ENCODE measurements at places on chromosomes 5 and 9.

DNA sequence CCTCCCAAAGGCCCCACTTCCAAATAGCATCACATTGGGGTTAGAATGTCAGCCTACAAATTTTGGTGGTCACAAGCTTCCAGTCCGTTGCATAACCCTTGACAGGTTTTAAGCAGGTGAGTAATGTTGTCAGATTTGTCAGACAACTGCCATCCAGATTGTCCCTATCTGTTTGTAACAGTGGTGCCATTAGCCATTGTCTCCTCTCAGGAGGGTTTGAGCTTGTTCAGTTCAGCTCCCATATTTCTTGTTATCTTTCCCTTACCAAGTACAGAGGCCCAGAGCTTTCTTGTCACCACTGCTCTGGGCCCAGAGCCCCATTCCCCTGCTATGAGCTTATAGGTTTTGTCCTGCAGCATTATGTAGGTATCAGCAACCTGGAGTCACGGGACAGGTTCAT is 14.8 kb upstream of the GSN start:
- no peak for DNase-seq

DNA sequence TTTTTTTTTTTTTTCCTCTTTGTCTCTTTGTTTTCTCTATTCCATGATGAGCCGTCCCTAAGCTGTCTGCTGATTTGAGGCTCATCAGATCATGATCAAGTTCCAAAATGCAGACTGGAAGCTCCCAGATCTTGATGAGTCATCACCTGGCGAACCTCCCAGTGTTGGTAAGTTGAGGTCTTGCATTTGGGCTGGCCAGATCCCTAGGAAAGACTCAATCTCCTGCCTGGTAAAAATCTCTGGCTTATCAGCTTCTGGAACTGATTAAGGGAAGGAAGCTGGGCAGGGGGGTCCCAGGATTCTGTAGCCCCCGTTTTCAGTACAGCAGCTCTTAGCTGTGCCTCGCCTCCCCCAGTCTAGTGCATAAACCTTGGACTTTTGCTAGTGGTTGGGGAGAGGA is 69.0 kb downstream of the TSPAN17 start:
- DNase-seq: no peak

DNA sequence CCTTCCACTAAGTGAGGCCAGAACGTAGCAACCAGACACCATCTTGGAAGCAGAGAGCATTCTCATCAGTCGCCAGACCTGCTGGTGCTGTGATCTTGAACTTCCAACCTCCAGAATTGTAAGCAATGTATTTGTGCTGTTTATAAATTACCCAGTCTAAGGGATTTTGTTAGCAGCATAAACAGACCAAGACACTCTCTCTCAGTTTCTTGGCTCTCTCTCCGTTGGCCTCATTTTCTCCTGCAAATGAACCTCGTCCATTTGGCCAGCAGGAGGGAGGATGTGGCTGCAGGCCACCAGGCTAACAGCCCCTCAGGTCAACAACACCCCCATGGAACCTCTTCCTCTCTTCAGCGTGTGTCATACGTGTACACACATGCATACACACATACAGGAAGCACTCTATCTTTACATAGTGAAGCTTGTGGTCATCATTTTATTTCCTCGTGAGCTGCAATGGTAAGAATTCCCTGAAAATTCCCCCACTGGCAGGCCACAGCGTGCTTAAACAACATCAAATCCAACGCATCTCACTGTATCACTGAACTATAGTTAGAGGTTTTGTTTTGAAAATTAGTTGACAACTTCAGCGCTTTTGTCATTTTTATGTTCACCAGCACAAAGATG is 62.8 kb upstream of the PPP1R26 start:
- DNase-seq: no peak

- DNase-seq: no peak
Measured at GRCh38 chr9:97840521-97840920, 12.5 kb upstream of the FOXE1 start.

DNA sequence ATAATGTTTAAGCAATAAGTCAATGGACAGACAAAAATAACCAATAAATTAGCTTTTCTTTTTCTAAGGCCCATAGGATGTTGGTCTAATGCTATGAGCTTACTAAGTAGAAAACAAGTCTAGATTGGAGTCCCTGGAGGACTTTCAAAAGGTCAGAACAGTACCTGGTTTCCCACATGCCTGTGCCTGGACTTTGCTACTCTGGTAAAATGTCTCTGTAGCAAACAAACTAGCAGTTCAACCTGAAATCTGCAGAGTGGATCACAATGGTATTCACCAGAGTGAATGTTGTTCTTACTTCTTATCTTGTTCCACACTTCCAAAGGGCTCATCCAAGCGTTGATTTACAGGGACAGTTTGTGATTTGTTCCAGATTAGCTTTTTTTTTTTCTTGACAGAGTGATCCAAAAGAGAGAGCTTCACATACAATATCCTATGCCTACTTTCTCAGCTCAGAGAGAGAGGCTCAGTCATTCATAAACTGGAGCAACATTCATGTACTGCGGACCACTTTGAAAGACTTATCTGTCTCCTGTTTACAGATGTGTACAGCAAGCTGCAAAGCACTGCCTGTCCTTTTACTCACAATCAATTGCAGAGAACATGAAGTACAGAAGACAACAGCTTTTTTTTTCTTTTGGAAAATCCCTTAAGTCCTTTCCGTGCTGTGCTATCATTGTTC is 466.1 kb downstream of the SPATA31D1 start:
- no peak for DNase-seq

DNA sequence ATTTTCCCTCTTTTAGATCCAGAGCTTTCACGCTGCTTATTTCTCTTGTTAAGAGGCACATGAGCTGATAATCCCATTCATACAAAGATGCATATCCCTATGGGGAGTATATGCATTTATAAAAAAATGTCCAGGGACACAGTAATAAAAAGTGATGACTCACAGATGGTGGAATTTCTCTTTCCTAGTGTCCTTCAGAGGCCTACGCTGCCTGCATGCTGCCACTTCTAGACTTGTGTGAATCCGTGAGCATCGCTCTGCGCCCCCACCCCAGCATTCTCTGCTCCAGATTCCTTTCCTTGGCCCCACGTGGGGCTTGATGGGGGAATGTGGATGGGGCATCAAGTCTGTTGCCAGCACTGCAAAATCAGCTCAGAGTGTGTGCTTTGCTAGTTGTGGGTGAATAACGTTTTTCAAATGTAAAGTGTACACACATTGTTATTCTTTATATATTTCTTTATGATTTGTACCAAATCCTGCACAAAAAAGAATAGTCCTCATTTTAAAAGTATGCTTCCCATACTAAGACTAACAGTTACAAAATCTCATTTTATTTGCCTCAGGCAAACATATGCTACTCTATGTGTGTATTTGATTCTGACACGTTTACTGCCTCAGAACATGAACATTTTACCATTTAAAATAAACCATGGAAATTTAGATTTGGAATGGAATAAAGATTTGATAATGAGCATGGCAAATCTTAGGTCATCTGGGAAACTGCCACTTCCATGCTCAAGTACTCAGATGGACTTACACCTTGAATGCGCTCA is 22.4 kb upstream of the RASGRF2 start:
- no peak for DNase-seq

DNA sequence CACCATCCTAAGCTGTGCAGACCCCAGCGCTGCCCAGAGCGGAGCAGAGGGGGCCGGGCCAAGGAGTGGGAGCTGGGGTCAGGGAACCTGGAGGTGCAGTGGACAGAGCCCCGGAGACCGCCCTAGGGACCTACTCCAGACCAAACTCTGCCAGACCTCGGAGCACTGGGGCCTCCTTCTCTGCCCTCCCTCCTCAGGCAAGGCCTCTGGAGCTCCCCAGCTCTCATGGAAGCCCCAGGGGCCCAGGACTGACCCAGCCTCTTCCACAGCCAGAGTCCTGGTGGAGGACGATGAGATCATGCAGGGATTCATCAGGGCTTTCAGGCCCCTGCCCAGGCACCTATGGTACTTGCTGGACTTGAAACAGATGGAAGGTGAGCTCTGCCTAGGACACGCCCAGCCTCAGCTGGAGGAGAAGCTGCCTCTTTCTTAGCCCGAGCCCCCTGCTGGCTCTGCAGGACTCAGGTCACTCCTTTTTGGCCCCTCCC is 3.6 kb downstream of the PAEP start:
- DNase-seq: no peak

DNA sequence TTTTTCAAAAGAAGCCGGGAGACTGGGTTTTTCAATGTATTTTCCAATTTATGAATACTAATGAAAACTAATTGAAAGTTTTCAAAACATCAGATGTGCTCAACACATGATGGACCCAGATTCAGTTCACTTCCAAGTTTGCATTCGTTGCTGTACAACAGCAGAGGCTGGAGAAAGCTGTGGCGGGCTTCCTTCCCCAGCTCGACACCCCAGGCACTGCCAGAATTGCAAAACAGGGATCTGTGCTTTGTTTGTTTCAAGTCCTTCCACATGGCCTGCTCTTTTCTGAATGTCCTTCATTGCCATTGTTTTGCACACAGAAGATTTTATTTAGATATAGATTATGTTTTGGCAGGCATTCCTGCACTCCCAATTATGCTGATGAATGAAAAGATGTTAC is 30.3 kb upstream of the INSYN2B start:
- no peak for DNase-seq

GRCh38 chr5:40688127-40688761 is 8.5 kb downstream of the PTGER4 start:
- DNase-seq: peak; percentile 72

DNA sequence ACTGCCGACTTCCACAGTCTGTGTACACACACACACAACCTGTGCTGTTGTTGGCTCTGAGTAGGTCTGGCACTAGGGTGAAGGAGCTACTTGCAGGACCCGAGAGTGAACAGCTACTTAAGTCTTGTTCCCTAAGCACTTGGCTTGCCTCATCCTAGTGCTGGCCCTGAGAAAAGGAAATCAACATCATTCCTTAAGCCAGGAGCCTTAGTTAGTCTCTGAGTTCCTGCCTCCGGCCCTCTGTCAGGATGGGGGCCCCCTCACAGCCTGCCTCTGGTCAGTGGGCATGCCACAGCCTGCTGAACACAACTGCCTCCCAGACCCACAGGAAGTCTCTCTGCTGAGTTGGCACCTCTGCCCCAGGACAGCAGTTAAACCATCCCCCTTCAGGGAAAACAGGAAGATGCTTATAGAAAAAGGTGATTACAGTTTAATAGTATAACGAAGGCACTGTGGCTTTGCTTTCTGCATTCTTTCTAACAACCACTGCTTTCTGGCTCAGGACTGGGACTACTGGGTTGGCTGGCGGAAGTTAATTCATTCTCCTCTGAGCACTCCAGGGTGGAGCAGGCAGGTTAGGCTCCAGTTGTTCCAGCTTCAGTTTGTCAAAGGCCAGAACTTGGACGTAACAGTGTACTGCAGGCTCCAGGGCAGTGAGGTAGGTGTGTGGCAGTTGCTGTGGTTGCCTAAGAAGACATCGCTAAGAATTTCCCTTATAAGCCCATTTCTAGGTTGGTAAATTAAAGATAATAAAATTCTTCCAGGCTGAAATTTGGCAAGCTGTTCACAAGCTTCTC is 2.8 kb downstream of the MAMDC2 start:
- no peak for DNase-seq

- DNase-seq: no peak
Measured at GRCh38 chr5:99061711-99062110, 132.9 kb upstream of the CHD1 start.

GRCh38 chr5:91146230-91146629 is 236.9 kb downstream of the ARRDC3 start:
- DNase-seq: no peak

GRCh38 chr5:32317041-32317440 is 4.3 kb upstream of the MTMR12 start:
- DNase-seq: no peak

DNA sequence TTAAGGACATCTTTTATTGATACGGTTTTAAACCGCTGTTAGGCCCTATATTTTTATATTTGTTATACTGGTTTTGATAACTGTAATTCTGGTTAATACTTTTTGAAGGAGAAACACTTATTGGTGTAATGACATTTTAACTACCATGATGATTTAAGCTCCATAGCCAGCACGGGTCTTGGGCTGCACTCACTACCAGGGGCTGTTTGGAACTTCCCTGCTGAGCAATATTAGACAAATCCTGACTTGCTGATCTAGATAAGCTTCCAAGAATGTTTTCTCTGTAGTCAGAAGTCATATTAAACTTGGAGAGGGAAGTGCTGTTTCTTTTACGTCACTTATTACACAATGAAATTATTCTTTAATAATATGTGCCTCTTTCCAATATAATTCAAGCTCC is 540.0 kb upstream of the GRAMD2B start:
- DNase-seq: no peak

DNA sequence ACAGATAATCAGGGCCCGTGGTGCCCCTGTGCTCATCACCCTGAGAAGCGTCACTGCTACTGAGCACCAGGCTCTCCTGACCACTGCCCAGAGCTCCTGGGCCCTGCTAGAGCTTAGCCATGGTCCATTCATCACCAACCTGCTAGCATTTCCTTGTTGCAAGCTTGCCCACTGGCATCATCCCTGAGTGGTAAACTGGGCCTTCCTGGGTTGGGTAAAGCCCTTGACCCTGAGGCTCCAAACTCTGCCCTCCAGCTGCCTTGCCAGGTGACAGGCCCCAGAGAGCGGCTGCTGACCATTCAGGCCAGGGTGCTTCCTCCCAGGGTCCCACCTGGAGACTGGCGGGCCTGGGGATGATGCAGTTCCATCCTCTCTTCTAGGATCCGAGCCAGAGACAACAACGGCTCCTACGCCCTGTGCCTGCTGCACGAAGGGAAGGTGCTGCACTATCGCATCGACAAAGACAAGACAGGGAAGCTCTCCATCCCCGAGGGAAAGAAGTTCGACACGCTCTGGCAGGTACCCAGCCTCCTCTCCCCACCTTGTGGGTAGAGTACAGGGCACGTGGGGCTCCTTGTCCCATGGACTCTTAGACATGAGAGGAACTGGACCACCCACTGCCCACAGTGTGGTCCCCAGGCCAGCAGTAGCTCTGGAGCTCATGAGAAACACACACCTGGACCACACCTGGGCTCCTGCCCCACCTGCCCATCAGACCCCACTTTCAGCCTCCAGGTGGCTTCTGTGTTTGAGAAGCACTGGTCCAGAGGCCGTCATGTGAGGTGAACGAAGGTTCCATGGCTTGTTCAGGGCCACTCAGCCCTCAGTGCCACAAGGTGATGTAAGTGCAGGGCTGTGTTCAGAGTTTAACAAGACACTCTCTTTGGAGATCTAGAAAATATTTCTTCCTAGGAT is 60.5 kb downstream of the SYK start:
- DNase-seq: no peak

DNA sequence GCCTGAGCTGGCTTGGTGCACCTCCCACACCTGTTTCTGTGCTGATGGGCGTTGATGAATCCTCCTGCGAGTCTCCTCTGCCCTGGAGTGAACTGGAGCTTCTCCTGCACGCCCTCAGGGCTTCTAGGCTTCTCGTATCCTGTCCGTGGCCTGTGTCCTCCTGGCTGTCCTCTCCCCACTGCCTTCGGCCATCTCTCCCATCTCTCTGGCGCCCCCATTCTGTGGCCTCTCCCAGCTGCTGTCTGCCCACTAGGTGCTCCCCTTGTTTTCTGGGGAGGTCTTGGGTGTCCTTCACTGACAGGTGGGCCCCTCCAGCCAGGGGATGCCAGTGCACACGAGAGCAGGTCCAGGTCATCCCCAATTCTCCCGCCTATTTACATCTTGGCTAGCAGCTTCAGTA is 28.8 kb downstream of the AHRR start:
- DNase-seq: no peak

Data from stimulated activated CD4-positive, alpha-beta T cell treated with anti-CD3 and anti-CD28 coated beads, TNF-alpha, amount 100 ng/mL, for 1 hour (primary cell).